ENCODE measurements at places on chromosomes 6 and 20. TPM values are rescaled to one million over a fixed set of nuclear protein-coding genes. Genes with fewer than 3 reads are reported as not detected.

DNA sequence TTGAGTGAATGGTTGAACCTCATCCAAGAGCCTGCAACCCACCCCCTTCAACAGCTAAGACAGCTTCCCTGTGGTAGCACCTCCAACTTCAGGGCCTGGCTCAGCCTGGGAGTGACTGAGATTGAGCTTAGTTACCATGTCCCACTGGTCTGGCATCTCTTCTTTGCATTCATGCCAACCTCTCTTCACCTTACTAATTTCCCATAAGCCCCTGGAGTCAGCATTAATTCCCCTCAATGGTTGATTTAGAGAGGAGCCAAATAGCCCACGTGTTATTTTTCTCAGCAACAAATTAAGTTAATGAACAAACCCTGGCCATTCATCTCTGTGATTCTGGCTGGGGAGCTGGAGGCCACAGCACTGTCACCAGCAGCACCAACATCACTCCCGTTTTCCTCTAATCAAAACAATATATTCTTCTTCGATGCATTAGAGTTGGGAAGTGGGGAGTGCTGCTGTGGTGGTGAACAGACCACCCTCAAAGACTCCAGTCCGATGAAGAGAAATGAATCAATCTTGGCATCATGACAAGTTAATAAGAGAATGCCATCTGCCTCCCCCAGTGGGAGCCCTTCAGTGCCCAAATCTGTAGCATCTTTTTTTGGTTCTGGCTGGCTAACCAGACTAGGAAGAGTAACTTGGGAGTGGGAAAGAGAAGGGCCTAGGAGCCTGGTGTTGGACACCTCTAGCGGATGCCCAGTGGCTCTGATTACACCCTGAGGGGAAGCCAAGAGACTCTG, 316.9 kb upstream of the RNF24 start:
- DNase-seq, result no peak

The SAMD3 gene
- 2.2 TPM for total RNA-seq

The DEFB124 gene
- 0.81 TPM for total RNA-seq

- no peak for DNase-seq
Measured at GRCh38 chr6:142416179-142416578, 114.4 kb downstream of the ADGRG6 start.

GRCh38 chr6:154095571-154095970, 56.5 kb downstream of the OPRM1 start:
- DNase-seq, result no peak

The TMEM217 gene
- total RNA-seq, result 0.55 TPM

The PTK6 gene
- total RNA-seq, result 11.0 TPM

- no peak for DNase-seq
Measured at GRCh38 chr6:140636908-140637402, 1262.5 kb upstream of the CITED2 start.

The MOG gene
- total RNA-seq, result not detected

DNA sequence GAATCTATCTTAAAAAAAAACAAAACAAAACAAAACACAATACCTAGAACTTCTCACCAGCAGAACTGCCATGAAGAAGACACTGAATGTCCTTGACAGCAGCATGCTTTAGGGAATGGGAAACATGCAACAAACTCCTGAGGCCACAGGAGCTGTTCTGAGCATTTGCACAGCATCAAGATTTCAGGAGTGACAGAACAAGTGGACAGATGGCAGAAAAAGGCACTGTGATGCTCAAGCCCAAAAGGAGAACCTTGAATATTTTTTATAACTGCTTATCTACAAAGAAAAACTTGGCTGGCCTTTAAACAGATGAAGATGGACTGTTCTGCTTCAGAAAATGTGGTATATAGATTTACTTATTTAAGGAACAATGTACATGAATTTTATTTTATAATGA, 158.9 kb downstream of the RALGAPA2 start:
- DNase-seq, result no peak
